ENCODE measurements at places on chromosomes 1 and 21.

DNA sequence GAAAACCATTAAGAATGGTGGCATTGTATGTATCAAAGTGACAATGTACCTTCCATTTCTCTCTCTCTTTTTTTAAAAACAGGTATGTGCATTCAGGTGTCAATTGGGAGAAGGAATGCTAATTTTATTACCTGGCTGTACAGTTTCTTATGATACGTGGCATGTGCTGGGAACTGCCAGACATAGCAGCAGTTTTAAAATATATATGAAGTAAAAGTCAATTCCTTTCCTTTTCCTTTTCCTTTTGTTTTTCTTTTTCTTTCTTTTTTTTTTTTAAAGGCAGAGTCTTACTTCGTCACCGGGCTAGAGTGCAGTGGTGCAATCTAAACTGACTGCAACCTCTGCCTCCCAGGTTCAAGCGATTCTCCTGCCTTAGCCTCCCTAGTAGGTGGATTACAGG, 37.0 kb downstream of the SPEN start:
- no peak for DNase-seq

DNA sequence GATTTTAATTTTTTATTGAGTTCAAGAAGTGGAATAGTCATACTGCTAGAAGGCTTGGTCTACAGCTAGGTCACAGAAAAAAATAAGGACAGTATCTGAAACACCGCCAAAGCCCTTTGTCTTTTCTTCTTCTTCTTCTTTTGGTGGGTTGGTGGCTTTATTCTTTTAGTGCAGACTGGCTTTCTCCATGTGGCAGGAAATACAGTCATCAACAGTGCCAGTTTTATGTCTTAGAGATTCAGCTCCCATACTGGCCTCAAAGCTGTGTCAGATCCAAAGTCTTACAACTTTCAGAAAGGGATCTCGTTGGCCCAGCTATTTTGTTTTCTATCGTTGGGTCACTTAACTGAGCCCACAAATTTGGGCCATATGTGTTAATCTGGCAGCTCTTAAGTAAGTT, 58.2 kb downstream of the FNBP1L start:
- DNase-seq = no peak

- peak; percentile 13 for DNase-seq
These were observed 1.8 kb downstream of the ZNF362 start for GRCh38 chr1:33257772-33258712.

DNA sequence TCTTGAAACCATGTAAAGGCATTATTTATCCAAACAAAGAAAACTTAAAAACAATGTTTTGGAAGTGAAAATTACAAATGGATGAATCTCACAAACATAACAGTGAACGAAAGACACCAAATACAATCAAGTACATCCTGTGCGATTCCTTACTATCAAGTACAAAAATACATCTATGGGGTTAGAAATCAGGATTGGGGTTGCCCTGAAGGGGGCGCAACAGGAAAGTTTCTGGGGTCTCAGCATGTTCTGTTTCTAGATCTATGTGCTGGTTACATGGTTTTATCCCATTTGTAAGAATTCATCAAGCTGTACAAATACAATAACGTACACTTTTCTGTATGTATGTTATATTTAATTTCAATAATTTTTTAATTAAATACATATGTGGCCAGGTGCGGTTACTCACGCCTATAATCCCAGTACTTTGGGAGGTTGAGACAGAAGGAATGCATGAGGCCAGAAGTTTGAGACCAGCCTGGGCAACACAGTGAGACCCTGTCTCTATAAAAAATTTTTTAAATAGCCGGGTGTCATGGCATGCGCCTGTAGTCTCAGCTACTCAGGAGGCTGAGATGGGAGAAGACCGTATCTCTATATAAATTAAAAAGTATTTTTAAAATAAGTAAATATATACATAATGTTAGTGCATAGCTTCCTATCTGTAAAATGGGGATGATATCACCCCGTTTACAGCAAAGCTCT, 121.5 kb upstream of the SOD1 start:
- DNase-seq = no peak

DNA sequence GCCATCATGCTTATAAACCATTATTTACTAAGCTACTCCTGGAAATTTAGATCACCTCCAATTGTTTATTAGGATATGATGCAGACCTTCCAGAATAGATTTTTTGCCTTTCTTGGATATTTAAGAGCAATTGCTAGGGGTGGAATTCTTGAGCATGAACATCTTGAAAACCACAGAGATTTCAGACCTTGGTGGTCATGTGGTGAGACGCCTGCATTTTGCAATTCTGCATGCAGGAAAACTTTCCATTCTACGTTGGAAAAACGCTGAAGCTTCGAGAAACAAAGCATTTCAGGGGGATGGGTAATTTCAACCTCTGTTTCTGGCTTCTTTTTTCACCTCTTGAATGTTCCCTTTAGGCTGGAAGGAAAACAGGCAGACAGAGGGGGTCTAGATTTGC, 596.3 kb downstream of the KIF26B start:
- no peak for DNase-seq

DNA sequence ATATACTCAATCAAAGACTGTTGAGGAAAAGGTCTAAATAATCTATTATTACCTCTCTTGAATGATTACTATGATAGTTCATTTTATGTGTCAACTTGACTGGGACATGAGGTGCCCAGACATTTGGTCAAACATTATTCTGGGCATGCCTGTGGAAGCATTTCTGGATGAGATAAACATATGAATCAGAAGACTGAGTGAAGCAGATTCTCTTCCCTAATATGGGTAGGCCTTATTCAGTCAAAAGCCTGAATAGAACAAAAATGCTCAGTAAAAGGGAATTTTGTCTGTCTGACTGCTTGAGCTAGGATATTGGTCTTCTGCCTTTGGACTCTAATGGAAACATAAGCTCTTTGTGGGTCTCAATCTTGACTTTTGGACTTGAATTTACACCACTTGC, 73.3 kb upstream of the SOX13 start:
- DNase-seq = no peak

DNA sequence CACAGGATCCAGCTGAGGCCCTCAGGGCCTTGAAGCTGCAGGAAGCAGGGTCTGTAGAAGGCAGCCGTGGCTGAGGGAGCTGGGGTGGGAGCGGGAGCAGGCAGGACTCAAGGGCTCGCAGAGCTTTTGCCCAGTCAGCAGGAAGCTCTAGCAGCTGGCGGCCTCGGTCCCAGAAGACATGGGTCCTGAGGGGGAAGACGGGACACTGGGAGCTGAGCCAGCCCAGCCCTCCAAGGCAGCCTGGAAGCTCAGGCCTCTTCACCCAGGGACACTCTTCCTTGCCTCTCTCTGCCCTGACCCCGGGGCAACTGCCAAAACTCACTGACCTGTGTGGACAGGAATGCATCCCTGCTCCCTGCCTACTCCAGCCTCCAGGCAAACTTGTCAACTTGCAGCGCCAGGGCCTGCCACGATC, 8.9 kb downstream of the ADGRB2 start:
- DNase-seq = peak; percentile 55

- no peak for DNase-seq
These were observed 100.5 kb downstream of the NAV1 start for GRCh38 chr1:201639391-201639790.
